ENCODE measurements at places on chromosomes 1 and 21. TPM values are rescaled to one million over a fixed set of nuclear protein-coding genes. Genes with fewer than 3 reads are reported as not detected.

PDPN gene
- not detected for total RNA-seq

C1orf141 gene
- total RNA-seq: not detected

HSD3B2 gene
- total RNA-seq: not detected

CNIH4 gene
- 42.3 TPM for total RNA-seq

CDK18 gene
- 7.4 TPM for total RNA-seq

IL6R gene
- total RNA-seq: 6.3 TPM

DNA sequence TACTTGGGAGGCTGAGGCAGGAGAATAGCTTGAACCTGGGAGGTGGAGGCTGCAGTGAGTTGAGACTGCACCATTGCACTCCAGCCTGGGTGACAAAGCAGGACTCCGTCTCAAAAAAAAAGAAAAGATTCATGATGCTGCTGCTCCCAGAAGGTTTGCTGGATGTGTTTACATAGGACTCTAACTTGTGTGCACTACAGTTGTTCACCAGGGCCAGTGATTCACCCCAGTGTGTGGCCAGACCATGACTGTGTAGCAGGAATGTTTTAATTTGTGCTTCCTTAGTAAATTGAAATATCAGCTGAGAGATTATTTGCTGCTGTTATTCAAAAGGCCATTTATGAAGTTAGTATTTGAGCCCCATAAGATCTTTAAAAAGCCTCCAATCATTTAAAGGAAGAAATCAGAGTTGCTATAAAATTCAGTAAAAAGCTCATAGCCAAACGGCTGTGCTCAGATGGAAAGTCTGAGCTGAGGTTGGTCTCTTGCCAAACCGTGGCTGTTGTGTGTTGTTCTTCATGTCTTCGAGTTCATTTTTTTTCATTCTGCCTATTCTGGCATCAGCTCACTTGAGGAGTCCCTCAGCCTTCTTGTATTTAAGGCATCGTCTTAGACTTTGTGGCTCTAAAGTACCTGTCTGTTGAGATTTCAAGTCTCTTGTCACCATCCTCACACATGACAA is 18.1 kb upstream of the PGD start:
- DNase-seq: no peak

GRCh38 chr1:159005676-159006075 is 4.0 kb upstream of the IFI16 start:
- no peak for DNase-seq

GRCh38 chr1:119631086-119631432 is 17.0 kb downstream of the ZNF697 start:
- DNase-seq: no peak

- no peak for DNase-seq
Observed at GRCh38 chr21:14911351-14911750, 153.4 kb downstream of the NRIP1 start.

DNA sequence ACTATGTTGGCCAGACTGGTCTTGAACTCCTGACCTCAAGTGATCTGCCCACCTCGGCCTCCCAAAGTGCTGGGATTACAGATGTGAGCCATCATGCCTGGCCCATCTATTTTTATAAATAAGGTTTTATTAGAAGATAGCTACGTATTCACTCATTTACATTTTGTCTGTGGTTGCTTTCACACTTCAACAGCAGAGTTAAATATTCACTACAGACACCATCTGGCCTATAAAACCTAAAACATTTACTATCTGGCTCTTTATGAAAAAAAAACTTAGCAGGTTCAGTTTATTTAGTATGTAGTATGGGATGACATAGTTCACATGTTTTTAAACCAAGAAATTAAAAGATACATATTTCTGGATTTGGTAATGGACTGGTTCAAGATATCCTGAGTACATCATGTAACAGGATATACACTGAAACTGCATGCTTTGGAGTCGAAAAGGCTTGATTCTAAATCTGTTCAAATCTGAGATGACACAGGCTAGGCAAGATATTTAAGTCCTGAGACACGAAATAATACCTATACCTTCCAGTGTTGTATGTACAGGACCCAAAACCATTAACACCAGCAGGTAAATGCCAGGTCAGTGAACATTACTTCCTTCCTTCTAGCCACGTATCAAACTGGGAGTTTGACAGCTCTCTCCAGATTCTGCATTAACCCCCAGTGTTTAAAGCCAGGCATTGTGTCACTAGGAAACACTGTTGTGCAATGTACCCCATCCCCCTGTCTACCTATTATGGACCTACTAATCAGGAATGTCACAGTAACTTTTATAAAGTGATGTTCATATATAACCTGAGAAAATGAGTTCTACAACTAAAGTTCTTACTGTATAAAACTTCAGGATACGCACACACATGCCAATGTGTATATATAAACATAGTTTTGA is 54.3 kb upstream of the SDC3 start:
- DNase-seq: no peak

GRCh38 chr1:16978567-16979474 is 1.6 kb downstream of the MFAP2 start:
- no peak for DNase-seq

- no peak for DNase-seq
Observed at GRCh38 chr1:183124259-183124658, 61.8 kb upstream of the LAMC2 start.

DNA sequence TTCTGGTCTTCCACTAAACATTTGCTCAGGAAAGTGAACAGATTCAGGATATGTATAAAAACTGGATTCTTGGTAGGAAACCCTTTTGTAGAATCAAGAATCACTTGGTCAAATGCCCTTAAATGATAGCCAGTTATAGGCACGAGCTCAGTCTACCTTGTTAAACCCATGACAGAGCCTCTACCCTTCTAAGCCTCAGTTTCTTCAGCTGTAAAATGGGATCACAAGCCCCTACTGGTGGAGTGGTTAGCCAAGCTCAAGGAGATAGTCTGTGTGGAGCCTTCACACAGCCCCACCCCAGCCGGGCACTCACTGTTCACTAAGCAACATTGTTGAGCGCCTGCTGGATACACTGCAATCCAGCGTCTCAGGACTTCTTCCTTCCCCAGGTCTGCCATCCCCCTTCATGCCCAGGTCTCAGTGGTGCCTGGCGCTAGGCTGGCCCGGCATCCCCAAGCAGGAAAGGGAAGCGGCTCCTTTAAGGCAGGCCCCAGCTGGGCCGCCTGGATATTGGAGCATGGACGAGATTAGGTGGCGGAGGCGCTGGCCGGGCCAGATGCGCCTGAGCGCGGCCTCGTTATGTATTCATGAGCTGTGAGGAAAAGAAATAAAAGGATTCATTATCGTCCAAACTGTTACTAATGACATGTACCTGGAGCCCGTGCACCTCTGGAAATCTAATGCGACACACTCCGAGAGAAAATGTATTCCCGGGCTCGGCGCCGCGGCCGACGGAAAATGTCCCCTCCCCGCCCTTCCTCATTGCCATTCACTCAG is 75.6 kb downstream of the TAS1R2 start:
- no peak for DNase-seq

GRCh38 chr1:223885614-223886013 is 39.9 kb upstream of the TP53BP2 start:
- no peak for DNase-seq

DNA sequence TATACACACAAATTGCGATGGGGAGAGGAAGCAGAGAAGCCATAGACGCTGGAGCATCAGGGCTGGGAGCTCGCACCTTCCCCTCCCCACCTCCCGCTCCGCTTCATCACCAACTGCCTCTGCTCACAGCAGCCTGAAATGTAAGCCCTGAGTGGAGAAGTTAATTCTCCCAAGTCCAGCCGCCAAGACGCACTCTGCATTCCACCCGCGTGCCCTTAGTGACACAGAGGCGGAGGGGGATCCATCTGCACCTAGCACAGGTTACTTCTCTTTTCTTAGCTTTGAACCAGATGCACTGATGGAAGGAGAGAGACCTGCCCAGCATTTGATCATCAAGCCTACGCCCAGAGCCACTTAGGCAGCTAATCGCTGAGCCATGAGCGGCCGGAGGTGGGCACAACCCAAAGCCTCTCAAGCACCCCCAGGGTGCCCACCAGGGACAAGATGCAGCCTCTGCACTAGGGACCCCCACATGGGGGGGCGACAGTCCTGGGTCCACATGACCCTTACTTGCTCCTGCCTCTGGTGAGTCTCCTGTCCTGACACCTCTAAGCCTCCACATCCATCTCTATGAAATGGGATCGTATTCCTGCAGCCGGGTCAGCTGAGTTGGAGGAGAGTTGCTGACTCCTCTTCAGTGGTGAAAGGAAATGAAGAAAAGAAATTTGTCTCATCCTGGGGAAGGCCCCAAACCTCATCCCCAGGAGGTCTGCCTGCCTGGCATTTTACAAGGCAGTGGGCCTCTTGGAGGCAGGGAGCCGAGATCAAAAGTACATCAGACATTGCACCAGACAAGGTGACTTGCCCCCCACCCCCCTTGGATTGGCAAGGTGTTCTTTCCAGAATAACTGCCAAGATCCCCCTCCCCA is 316.2 kb downstream of the MATN1 start:
- DNase-seq: peak; percentile 15

All from activated naive CD8-positive, alpha-beta T cell treated with anti-CD3 and anti-CD28 coated beads, Interleukin-2, amount 10 ng/mL, durations not matched to agents 7 days and 5 days (primary cell).